ENCODE measurements at places on chromosomes 7 and 10.

GRCh38 chr10:83332690-83333089 is 806.6 kb upstream of the GHITM start:
- no peak for DNase-seq

- DNase-seq = no peak
Observed at GRCh38 chr7:76185187-76185896, 16.4 kb upstream of the SRRM3 start.

- no peak for DNase-seq
Observed at GRCh38 chr7:38171623-38172391, 6.2 kb upstream of the STARD3NL start.

DNA sequence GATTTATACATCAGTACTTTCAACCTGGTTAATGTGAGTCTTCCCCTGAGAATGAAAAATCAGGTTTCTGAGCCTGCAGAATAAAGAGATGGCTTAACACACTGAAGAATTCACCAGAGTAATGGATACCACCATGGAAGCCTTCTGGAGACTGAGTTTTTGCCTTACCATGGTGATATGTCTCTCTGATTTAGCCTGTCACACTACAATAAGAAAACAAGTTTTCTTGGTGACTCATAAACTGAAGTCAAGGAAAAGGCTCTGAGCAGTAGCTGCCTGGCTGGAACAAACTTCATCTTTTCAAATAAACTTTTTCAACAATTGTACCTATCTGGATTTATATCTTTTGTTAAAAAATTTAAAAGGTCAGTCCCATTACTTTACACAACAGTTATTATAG is 229.0 kb downstream of the PRPF18 start:
- DNase-seq = no peak

GRCh38 chr7:75888464-75889222 is 9.8 kb downstream of the RHBDD2 start:
- no peak for DNase-seq

- no peak for DNase-seq
Observed at GRCh38 chr7:30923774-30924413, 12.2 kb downstream of the AQP1 start.

GRCh38 chr10:69884686-69885085 is 83.0 kb downstream of the COL13A1 start:
- DNase-seq = no peak

GRCh38 chr10:69457771-69458237 is 6.5 kb downstream of the TSPAN15 start:
- no peak for DNase-seq

DNA sequence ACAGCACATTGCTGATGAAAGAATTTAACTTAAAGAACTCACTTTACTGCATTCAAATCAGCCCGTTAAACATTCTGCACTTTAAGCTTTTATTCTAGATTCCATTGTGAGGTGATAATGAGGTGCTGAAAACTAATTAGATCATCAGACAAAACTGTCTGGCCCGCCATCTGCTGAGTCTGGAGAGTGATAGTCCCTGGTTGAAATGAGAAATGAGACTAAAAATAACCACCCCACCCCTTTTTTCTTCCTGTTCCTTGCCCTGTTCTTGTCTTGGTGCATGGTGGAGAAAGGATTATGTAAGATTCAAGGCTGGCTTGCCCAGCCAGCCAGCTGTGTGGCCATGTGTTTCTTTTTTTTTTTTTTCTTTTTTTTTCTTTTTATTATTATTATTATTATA is 277.0 kb upstream of the COBL start:
- DNase-seq = no peak

DNA sequence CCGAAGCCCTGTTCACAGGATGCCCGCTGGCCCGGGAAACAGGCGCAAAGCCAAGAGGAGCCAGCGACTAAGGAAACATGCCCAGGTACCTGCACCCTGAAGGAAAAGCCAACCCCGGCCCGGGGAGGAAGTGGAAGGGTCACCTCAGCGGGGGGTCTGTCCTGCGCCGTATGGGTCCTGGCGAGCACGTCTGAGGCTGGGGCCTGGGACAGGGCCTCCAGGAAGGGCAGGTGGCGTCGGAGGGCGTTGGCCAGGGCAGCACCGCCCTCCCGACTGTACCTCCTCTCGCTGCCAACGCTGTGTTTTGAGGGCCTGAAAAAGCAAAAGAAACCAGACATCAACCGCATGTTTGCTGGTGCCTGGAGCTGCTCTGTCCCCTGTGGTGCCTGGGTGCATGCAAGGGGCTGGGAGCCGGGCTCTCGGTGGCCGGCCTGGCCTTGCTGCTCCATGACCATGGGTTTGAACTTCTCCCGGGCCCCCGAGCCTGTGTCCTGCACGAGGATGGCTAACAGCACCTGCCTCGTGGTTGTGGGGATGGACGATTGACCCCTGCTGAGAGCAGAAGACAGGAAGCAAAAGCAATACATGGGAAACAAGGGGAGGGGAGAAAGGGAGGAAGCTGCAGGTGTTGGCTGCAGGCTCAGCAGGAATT is 395.3 kb downstream of the PTPRN2 start:
- no peak for DNase-seq

DNA sequence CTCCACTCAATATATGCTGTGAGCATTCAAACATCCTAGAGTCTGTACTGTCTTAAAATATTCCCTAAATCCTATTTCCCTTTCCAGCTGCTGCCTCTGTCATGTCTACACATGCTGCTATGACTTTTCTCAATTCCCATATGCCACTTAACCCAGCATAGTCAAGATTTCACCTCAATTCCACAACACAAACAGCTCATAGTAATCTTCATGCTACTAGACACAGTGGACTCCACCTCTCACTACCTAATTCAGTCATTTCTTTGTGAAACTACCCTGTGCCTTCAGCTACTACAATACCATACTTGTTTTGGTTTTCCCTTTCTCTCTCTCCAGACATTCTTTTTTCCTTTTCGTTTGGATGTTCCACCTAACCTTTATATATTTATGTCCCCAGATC is 45.5 kb downstream of the GSAP start:
- no peak for DNase-seq

DNA sequence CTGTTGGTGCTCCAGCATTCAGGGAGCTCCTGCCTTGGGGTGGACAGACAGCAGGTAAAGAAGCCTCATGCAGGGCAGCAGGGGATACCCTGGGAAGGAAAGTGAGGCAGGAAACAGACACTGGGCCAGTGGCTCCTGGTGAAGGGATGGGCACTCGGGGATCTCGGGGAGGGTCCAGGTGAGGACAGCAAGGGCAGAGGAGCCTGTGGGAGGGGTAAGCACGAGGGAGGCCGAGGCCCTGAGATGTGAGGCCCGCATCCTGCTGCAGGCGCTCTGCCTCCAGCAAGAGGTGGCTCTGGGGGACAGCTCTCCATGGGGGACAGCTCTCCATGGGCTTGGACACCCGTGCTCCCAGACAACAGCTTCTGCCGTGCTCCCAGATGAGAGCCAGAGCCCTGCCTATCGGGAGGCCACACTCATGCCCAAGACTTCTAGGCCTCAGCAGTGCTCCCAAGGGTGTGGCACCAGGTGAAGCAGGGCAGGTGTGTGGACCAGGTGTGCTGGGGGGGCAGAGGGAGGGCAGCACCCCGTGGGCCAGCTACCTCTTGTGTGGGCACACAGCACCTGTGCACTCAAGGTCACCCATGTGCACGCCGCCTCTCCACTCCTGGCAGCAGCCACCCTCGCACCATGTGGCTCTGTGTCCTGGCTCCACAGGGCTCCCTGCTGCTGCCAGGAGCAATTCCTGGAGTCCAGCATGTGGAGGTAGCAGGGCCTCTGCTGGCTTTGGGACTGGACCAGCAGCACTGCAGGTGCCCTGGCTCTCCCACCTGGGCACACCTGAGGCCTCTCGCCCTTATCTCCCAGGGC is 93.6 kb upstream of the INSIG1 start:
- DNase-seq = no peak

DNA sequence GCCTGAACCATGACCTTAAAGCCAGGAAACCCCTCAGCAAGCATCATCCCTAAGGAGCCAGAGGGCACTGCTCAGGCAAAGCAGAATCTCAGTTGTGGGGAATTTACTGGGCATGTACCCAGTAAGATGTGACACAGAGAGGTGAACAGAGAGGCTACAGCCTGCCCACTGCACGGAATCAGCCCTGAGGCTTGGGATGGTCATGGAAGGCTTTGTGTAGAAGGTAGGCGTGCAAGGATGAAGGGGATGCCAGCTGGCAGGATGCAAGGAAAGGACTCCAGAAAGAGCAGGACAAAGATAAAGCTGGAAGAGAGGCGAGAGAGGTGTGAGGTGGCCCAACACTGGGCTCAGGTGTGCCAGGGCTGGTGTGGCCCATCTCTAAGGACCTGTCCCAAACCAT is 2.4 kb upstream of the AIFM2 start:
- no peak for DNase-seq

- no peak for DNase-seq
Observed at GRCh38 chr10:21183025-21183424, 285.9 kb upstream of the NEBL start.

- DNase-seq = peak; percentile 32
Observed at GRCh38 chr10:73810735-73811465, 498 bp downstream of the NDST2 start.

DNA sequence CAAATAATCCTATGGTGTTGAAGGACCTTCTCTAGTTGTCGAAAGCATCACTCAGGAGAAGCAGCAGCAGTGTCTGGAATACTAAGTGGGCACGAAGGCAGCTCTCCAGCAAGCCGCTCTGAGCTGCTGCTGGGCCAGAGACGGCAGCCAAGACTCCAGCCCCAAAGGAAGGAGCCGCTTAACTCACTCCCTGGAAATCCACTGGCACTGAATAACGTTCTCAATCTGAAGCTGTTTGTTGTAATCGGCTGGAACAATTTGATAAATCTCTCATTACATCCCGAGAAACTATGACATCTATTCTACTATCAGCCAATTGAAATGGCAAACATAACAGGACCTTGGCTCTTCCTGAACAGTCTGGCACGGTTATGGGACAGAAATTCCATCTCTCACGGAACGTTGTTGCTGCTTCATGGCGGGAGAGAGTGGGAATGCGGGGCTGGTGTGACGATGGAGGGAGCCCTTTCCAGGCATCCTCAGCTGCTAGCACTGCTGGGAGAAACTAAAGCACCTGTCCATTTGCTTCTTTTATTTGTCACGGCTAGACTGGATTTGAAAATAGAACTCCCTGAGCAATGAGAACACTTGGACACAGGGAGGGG is 331.5 kb upstream of the RNF32 start:
- DNase-seq = no peak
